ENCODE measurements at places on chromosomes 5 and 9.

- no peak for DNase-seq
These were observed 5.8 kb downstream of the PAEP start for GRCh38 chr9:135567311-135567710.

DNA sequence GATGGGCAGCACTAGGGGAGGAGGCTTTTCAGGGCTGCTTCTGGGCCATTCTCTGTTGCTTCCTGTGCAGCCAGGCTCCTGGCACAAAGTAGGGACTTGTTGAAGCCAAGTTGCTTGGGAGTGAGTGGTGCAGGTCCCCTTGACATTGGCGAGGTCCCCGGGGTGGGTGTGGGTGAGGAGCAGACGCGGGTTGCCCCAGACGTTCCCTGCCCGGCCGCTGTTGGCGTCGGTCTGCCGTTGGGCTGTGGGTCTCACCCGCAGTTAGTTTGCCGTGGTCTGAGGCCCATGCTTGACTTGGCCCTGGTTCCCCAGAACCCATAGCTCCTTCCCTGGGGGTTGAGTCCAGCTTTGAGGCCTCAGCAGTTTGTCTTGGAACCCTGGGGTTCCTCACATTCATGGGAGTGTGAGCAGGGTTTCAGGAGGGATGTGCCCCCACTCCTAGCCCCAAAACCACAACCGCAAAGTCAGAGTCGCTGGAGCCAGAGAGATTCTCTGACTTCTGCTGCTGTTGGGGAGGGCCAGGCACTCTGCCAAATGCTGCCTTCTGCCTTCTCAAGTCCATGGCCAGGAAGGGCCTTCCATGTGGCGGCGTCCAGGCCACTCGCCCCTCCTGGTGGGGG is 77.5 kb downstream of the RXRA start:
- no peak for DNase-seq

- DNase-seq: peak; percentile 55
These were observed 9.7 kb upstream of the RALGDS start for GRCh38 chr9:133130685-133131244.

GRCh38 chr9:135933114-135933513 is 25.8 kb upstream of the CAMSAP1 start:
- DNase-seq: no peak

- DNase-seq: no peak
These were observed 53.5 kb upstream of the GRIN3A start for GRCh38 chr9:101791938-101792337.

DNA sequence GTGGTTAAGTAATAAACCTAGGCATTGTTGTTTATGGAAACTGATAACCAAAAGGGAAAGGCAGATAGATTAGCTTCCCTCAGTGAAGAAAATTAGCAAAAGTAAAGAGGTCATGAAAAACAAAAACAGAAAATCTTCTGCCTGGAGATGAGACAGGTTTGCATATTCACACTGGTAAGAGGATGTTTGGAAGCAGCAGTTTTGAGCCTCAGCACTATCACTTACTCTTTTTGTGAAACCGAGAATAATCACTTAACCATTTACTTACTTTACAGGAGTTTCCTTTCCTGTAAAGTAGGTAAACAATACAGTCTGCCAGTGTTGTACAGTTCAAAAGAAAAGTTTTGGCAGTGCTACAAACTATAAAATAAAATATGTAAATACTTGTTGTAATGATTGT is 35.5 kb upstream of the EMB start:
- no peak for DNase-seq

- DNase-seq: no peak
These were observed 826.8 kb downstream of the EFNA5 start for GRCh38 chr5:106843812-106844416.

- no peak for DNase-seq
These were observed 463.4 kb downstream of the PDE4D start for GRCh38 chr5:59430066-59430685.

DNA sequence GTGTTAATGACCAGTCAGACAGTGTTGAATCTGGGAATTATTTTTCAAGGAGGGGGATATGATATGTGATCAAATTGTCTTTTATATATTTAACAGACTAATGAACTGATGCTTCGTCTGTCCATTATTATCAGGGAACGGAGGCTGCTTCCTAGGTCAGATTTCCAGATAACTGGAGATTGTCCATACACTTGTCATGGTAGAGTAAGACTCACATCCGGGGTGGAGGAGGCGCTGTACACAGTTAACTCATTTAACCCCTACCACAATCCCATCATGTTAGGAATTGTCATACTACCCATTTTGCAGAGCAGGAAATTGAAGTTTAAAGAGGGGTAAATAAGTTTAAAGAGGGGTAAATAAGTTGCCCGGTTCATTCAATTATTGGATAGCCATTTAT is 55.9 kb downstream of the ARHGAP26 start:
- DNase-seq: no peak

- DNase-seq: no peak
These were observed 227.3 kb downstream of the FANCC start for GRCh38 chr9:95090023-95090791.

DNA sequence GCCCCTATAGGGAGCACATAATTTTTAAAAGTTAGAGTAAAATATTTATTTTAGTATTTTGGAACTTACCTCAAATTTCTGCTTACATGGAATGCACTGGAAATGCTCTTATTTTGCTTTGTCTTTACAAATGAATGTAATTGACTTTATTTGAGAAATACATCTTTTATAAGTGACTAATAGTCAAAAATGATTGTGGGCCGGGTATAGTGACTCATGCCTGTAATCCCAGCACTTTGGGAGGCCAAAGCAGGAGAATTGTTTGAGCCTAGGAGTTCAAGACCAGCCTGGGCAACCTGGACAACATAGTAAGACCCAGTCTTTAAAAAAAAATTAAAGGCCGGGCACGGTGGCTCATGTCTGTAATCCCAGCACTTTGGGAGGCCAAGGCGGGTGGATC is 5.8 kb downstream of the HMGCR start:
- no peak for DNase-seq

- no peak for DNase-seq
These were observed 131.1 kb upstream of the MPDZ start for GRCh38 chr9:13410566-13411031.

DNA sequence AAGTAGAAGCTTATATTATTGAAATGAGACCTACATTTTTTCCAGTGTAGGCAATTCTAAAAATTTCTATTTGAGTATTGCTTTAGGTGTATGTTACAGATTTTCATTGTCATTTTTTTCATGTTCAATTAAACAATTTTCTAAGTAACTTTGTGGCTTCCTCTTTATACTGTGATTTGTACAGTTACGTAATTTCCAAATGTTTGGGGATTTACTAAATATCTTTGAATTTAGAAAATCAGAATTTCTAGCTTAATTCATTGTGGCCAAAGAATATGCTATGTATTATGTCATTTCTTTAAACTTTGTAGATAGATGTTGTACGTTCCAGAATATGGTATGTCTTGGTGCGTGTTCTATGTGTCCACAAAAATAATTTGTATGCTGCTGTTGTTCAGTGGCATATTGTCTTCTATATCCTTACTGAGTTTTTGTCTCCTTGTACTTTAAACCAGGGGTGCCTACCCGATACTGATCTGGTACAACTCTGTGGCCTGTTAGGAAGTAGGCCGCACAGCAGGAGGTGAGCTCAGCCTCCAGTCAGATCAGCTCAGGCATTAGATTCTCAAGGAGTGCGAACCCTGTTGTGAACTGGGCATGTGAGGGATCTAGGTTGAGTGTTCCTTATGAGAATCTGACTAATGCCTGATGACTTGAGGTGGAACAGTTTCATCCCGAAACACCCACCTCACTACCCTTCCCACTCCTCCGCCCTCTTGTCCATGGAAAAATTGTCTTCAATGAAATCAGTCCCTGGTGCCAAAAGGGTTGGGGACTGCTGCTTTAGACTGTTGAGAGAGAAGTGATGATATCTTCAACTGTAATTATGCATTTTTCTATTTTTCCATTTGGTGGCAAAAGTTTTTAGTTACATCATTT is 63.5 kb downstream of the UBE2R2 start:
- no peak for DNase-seq

DNA sequence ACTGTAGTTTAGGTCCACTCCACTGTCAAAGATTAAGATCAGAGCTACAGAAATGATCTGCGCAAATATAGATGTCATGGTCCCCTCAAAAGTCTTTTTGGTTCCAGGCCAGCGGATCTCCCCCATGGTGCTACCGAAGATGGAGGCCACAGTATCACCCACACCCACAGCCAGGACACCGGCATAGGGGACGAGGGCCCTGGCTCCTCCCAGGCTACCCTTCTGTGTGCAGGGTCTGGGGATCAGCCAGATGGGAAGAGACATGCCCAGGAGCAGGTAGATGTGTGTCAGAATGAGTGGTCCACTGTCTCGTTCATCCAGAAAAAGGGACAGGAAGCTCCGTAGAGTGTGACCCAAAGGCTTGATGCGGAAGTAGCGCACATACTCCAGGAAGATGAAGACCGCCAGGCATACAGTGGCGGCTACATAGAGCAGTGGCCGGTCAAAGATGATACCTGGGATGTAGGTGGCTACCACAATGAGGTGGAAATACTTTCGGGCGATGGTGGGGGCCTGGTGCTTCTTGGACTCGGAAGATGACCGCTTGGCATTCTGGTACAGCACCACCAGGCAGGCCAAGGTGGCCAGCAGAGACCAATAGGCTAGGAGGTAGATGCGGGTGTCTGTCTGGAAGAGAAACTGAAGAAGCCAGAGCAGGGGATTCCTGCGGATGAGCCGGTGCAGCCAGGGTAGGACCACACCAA is 1.5 kb downstream of the DOLK start:
- DNase-seq: no peak

DNA sequence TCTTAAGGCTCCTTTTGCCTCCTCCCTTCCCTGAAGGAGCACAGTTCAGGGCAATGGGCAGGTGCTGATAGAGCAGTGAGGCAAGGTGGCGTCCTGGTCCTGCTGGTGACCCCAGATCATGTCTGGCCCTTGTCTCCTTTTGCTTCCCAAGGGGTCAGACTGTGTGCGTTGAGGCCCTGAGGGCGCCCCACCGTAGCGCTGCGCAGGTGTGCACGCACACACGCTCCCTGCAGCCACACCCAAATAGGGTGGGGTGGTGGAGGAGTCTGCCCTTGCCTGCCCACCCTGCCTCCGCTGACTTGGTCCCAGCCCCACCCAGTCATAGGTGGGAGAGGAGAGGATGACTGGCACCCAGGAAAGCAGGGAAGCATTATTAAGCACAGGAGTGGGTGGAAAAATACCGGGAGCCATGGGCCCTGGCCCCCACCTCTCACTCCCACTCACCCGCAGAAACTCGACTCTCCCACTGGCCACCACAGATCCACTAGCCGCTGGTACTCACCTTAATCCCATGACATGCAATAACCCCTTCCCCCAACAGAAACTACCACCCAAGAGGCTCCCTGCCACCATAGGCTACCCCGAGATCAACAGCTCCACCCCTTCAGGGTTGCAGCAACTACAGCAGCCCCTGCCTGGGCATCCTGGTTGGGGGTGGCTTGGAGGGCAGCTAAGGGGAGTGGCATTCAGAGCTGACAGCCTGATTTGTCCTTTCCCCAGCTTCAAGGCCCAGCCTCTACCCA is 16.7 kb downstream of the PDLIM4 start:
- no peak for DNase-seq

DNA sequence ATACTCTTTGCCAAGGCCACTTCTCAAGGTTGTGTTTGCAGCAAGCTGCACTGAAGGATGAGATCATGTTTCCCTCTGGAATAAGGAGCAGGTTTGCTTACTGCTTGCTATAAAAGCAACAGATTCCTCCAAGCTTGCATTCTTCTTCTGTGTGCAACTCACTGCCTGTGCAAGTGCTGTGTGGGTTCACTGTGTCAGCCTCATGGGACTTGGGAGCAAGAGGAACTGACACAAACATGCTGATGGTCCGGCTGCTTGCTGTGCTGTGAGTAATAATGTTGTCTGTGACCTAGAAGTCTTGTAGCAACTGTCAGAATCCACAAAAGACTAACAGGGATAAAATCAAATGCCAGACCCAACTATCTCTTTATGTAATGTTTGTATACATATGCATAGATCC is 33.6 kb upstream of the SHC3 start:
- DNase-seq: no peak

- no peak for DNase-seq
These were observed 23.7 kb upstream of the FAM120A start for GRCh38 chr9:93427655-93428379.

- no peak for DNase-seq
These were observed 74.4 kb downstream of the FAM114A2 start for GRCh38 chr5:153964191-153964879.

- DNase-seq: no peak
These were observed 32.7 kb upstream of the ZCCHC9 start for GRCh38 chr5:81268521-81269196.

DNA sequence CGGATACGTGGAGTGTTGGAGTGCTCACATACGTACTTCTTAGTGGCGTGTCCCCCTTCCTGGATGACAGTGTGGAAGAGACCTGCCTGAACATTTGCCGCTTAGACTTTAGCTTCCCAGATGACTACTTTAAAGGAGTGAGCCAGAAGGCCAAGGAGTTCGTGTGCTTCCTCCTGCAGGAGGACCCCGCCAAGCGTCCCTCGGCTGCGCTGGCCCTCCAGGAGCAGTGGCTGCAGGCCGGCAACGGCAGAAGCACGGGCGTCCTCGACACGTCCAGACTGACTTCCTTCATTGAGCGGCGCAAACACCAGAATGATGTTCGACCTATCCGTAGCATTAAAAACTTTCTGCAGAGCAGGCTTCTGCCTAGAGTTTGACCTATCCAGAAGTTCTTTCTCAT is 73.5 kb upstream of the OTULINL start:
- no peak for DNase-seq

- no peak for DNase-seq
These were observed 720.6 kb downstream of the PTPRD start for GRCh38 chr9:9892217-9892616.

DNA sequence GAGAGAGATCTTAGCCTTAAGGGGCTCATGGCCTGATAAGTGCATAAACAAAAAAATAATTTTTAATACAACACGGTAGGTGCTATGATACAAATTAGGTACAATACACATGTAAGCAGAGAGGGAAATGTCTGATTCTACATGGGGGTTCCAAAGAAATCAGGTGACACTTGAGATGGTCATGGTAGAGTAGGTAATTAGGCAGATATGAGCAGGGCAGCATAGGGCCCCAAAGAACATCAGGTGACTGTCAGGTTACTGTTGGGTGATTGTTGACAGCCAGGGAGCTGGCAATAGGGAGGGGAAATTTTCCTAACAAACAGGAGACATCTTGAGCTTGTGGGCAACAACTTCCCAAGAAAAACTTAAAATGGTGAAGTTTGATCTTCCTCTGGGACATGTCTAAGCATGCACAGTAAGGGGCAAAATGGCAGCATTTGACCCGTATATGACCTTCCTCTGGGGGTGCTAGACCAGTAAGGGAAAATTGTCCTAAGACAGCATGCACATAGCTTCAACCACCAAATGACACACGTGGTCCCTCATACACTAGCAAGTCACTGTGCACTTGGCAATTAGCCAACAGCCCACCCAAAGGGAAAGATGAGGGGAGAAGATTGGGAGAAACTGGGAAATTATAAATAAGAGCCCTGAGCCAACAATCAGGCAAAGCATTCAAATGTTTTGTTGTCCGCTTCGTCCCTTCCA is 37.3 kb upstream of the TENT4A start:
- DNase-seq: no peak

Measured in naive thymus-derived CD4-positive, alpha-beta T cell (primary cell).